ENCODE measurements at places on chromosomes 13 and 19.

GRCh38 chr19:51887522-51888498 lies at the start of gene ZNF577:
Gene ZNF577 (minus strand): TSS chr19:51887951. CDS start chr19:51880382, 7,569 bp downstream.
- DNase-seq = peak; percentile 66

- no peak for DNase-seq
These were observed 163.7 kb downstream of the SHISA2 start for GRCh38 chr13:25887962-25888655.

DNA sequence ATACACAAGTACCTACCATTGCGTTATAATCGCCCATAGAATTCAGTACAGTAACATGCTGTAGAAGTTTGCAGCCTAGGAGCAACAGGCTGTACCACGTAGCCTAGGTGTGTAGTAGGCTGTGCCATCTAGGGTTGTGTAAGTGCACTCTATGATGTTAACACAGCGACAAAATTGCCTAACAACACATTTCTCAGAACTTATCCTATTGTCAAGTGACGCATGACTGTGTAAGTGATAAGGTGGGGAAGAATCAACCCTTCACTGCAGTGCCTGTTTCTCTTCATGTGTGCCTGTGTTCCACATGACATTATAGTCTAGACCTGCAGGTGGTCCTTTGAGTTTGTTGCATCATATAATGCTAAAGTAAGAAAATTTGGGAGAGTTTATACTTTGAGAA lies 94.0 kb downstream of the PCDH9 start:
- DNase-seq = no peak

- no peak for DNase-seq
These were observed 13.6 kb upstream of the ZNF14 start for GRCh38 chr19:19746286-19747213.

GRCh38 chr19:7831452-7831851 lies 1.4 kb downstream of the EVI5L start:
- no peak for DNase-seq

- no peak for DNase-seq
These were observed 21.6 kb downstream of the CPAMD8 start for GRCh38 chr19:17005000-17005399.

DNA sequence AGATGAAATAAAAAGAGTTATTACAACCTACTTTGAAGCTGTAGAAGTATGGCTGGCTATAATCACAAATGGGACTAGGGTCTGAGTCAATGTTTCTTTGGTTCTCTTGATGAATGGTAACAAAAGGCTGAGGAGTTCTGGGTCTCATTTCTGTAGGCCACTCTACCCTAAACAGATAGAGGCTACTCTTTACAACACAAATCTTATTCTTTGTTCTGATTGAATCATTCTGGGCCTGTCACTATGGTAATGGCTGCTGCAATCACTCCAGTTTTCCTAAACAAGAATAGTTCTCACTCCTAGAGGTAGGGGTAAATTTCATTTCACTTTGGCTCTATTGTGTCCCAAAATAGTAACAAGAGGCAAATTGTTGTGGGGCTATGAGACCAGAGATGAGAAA lies 1714.3 kb upstream of the PCDH20 start:
- no peak for DNase-seq

GRCh38 chr13:100825557-100825956 lies 151.0 kb upstream of the TMTC4 start:
- DNase-seq = peak; percentile 44

GRCh38 chr19:39645800-39646411 lies 9.8 kb upstream of the LGALS16 start:
- DNase-seq = peak; percentile 9

GRCh38 chr13:50690006-50690405 lies 153.5 kb downstream of the DLEU7 start:
- no peak for DNase-seq

DNA sequence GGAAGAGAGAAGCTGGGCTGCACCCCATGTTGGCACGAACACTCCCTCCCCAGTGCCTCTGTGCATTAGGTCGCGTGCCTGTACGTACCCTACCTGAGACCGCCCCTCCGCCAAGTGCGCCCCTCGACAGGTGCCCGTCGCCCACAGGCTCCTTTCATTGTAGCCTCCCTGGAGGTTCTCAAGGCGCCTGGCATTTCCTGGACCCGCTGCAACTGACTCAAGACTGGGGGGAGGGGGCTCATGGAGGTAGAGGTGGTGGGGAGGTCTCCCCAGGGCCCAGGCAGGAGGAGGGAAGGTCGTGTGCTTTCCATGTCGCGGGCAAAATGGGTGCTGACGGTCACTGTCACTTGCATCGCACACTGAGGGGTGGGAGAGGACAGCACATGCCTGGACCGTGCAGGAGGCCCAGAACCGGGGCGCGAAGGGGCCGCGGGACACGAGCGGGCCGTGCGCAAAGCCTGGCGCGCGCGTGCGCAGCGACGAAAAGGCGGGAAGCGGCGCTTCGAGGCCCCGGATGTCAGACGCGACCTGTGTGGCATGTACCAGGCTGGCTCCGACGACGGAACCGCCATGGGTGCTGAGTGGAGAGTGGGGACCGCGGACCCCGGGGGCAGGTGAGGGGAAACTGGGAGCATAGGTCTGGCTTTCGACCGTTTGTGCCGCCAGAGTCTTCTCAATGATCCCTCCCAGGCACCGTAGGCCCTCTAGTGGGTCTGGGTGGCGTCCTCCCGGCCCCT lies 16.5 kb downstream of the NFIX start:
- no peak for DNase-seq

- DNase-seq = peak; percentile 92
These were observed 4.7 kb downstream of the PPP1R13L start for GRCh38 chr19:45400192-45400591.

DNA sequence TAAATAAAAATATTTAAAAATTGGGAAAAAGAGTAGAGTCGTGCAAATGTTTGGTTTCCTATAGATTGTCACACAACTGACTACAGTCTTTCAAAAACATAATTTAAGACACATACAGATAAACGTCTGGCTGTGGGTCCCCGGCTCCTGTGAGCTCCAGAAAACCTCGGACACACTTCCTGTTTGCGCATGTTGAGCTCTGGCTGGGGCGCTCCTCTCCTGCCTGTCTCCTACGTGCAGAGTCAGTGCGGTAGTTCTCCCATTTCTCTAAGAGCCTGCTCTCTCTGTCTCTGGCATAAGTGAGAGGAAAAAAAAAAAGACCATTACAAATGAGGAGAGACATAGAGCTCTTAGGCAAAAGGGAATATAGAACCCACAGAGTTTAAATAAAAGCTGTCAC lies 128.2 kb upstream of the OBI1 start:
- DNase-seq = no peak

DNA sequence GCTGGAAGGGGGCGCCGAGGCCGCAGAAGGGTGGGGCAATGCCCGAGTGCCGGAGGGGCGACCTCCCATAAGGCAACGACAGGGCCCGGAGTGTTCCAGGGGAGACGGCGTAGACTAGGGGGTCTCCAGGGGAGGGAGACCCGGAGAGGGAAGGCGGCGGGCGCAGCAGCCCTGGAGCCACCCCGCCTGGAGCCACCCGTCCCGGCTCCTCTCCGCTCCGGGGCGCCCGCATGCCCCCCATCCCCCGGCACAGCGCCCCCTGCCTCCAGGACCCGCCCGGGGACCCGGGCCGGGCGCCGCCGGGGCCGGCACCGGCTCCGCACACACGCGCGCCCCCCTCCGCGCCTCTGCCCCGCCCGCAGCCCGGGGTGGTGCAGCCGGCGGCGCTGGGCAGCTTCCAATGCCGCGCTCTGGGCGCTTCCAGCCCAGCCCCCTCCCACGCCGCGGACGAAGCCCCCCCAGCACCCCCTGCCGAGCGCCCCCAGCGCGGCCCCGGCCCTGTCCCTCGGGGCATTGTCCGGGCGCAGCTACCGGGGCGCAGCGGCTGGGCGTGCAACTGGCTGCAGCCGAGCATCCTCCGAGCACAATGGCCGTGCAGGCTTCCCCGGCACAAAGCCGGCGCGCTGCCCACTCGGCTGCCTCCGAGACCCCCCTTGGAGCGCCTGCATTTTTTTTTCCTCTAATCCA lies 519 bp downstream of the PTPRS start:
- no peak for DNase-seq

- DNase-seq = no peak
These were observed 117.2 kb downstream of the ZIC5 start for GRCh38 chr13:99854366-99854765.

GRCh38 chr13:76645632-76646031 lies 240.6 kb downstream of the KCTD12 start:
- DNase-seq = no peak

DNA sequence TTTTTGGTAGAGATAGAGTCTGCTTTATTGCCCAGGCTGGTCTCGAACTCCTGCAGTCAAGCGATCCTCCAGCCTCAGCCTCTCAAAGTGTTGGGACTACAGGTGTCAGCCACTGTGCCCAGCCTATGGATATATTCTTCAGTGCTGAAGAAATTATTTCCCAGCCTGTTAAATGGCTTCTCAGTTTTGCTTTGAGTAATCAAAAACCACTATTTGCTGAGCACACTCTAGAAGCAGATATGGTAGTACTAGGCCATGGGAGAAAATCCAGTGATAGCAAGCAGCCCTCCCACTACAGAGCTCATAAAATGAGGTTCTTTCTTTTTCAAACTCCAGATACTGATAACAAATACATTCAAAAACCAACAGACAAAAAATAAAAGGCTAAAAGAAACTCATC lies 80.6 kb upstream of the CLDN10 start:
- DNase-seq = no peak

DNA sequence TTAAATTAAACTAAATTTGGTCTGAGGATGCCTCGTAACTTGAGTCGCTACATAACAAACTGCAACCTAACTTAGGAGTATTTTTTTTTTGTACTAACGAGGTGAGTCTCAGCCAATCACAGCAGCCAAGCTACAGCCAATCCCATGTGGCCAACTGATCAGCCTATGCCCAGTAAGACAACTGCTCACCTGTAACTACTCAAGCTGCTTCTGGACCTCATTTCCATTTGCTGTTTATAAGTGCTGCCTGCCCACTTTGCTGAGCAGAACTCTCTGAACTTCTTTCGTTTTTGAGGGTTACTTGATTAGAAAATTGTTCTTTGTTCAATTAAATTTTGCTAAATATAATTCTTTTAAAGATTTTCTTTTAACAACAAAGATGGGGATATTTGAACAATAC lies 3.8 kb downstream of the CPB2 start:
- DNase-seq = no peak

DNA sequence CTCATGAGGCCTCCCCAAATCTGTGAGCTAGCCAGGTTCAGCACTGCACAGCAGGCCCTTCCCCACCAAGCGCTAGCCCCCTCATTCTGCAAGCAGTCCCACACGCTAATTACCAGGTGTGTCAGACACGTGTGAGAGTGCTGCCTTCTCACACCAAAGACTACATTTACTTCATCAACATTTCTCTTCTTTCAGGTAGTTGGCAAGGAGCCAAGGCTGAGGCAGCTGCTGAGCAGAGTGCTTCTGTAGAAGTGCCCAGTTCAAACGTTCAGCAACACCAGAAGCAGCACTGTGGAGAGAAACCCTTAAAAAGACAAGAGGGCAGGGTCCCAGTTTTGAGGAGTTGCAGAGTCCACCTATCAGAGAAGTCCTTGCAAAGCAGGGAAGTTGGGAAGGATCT lies 6.4 kb downstream of the ZNF773 start:
- no peak for DNase-seq

DNA sequence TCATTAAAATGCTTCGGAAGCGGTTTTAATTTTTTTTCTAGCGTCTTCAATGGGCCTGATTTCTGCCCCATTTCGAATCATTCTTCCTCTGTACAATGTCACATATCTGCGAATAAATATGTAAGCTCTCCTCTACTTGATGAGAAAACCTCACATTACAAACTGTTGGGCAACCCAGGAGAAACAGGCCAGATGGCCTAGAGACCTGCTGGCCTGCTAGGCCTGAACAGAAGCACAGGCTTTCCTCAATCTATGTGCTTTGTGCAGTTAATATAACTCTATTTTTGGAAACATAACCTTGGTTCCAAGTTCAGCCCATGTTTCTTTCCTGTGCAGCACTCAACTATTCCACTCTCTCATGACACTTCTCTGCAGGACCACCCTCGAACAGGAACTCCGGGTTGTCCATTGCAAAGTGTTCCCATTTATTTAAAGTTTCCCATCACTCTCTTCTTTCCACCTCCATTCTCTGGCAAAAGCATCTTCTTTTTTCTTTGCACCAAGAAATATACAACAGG lies 42.0 kb downstream of the DCLK1 start:
- DNase-seq = no peak

- DNase-seq = no peak
These were observed 55.9 kb downstream of the ATP7B start for GRCh38 chr13:51955281-51955771.

GRCh38 chr19:35863018-35863417 lies 5.4 kb upstream of the APLP1 start:
- no peak for DNase-seq

- DNase-seq = no peak
These were observed 1244.5 kb downstream of the PCDH9 start for GRCh38 chr13:65985612-65986011.

- DNase-seq = no peak
These were observed 33.2 kb upstream of the STARD13 start for GRCh38 chr13:33318744-33319143.

DNA sequence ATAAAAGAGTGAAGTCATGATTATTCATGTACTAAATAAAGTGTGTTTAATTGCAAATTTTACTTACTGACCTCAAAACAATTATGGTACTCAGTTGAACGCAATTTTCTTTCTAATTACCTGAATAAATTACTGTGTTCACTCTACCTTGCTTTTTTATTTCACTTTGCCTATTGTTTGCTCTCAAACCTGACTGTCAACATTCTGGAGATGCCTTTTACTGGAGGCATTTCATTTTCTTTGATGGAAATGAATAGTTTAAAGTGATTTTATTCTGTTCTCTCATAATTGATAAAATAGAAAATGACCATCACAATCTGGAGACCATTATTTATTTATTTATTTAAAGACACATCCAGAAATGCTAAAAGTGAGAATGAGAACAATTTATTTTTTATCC lies 811.5 kb upstream of the ATXN8OS start:
- no peak for DNase-seq

DNA sequence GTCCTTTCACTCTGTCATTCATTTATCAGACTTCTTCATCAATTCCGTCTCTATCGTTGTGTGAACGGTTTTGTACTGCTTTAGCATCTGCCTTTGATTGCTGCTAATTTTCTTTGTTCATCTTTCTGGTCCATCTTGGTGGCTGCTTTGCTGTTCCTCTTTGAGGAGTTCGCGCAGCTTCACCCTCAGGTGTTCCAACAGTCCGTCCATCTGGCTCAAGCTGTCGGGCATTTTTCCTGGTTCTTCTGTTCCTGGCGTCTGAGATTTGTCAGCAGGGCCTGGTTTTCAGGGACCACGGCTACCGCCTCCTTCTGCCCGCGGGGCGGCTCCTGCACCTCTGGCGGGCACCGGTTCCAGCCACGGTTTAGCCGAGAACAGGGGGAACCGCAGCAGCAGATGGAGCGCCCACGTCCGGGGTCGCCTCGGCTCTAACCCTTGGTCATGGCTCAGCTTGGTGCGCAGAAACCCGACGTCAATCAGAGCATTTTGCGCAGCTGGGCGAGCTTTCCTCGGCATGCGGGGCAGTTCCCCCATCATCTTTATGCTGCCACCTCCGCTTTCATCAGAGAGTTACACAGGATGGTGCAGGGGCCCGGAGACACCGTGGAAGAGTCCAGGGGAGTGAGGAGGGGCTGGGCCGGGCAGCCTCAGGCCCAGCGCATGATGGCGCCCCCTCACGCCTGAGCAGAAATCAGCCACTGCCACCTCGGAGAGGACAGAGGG lies 89.5 kb downstream of the ZNF100 start:
- DNase-seq = no peak
